ENCODE measurements at places on chromosomes 11 and 22. TPM values are rescaled to one million over a fixed set of nuclear protein-coding genes. Genes with fewer than 3 reads are reported as not detected.

DNA sequence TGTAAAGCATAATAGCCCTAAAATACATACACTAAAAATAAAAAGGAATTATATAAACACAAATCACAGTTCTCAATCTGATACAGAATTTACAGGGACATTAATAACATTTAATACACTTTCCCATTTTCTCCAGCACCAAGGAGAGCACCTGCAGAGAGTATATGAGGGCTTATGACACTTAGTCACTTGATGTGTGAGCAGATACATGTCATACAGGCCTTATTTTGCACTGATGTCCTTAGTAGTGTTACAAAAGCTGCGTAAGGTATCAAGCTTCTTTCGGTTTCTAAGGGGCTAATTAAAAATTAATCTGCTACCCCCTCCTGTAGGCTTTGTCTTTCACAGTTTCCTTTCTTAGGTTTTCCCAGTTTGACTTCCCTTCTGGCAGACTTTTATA lies 61.3 kb downstream of the TRIM44 start:
- DNase-seq, result no peak

DNA sequence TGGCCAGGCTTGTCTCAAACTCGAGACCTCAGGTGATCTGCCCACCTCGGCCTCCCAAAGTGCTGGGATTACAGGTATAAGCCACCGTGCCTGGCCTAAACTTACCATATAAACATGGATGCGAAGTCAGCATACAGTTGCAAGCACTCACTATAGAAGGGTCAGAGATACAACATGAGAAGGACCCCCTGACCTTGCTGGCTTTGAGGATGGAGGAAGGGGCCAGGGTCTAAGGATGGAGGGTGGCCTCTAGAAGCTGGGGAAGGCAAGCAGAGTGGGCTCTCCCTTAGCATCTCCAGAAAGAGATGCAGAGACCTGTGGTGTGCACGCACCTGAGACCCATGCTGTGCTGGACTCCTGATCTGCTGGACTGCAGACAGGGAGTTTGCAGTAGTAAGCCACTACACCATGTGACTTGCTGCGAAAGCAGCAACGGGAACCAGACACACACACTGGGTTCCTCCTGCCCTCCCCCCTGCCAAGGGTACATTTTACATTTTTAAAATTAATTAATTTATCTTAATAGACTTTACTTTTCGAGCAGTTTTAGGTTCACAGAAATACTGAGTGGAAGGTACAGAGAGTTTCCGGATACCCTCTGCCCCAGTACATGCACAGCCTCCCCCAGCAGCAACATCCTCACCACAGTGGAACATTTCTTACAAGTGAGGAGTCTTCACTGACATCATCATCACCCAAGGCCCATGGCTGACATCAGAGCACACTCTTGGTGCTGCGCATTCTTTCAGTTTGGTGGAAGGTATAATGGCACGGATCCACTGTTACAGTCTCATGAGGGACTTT lies 170.1 kb upstream of the B3GAT1 start:
- DNase-seq, result no peak

DNA sequence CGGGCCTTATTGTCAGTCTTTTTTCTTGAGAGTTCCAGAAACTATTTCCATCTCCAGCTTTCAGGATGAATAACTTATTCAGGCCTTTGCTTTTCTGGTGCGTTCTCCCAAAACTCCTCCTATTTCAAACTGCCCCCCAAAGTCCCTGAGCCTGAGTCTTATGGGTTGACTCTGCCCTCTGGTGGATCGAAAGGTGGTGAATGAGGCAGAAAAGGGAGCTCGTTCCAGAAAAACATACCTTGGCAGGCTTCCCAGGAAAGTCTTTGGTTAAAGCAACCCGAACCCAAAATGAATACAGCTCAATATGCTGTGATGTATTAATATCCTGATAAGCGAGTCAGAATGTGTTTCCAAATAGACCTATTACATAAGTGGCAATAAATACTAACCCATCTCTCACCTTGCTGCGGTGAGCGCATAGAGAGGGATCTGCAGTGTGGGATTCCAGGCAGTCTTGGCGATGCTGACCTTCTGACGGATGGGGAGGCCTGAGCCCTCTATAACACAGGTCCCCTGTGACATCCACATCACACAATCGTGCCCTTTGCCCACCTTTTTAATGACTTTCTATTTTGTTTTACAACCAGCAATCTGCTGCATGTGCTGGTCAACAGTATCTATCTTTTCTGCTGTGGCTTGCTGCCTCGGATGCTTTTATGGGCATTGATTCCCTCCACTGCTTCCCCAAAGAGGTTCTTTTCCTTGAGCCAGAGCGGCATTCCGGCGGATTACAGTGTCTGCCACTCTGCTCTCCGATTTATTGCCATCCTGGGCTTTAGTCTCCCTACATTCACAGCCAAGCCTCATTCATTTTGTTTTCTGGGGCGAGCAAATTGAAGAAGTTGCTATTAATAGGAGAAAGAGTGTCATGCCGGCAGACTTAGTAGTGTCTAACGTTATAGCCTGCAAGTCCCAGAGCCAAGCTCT lies 756.8 kb downstream of the NTM start:
- peak; percentile 90 for DNase-seq

Gene RFPL3
- total RNA-seq, result 0.48 TPM

Gene SMIM38
- 4.6 TPM for total RNA-seq

- DNase-seq, result no peak
Observed at GRCh38 chr11:34234086-34234740, 123.6 kb downstream of the ABTB2 start.
